ENCODE measurements at places on chromosomes 1 and 21. TPM values are rescaled to one million over a fixed set of nuclear protein-coding genes. Genes with fewer than 3 reads are reported as not detected.

The NBPF14 gene
- 52.5 TPM for total RNA-seq

The FCRL2 gene
- not detected for total RNA-seq

GRCh38 chr1:206004826-206005225, 1.6 kb upstream of the RAB7B start:
- DNase-seq, result no peak

DNA sequence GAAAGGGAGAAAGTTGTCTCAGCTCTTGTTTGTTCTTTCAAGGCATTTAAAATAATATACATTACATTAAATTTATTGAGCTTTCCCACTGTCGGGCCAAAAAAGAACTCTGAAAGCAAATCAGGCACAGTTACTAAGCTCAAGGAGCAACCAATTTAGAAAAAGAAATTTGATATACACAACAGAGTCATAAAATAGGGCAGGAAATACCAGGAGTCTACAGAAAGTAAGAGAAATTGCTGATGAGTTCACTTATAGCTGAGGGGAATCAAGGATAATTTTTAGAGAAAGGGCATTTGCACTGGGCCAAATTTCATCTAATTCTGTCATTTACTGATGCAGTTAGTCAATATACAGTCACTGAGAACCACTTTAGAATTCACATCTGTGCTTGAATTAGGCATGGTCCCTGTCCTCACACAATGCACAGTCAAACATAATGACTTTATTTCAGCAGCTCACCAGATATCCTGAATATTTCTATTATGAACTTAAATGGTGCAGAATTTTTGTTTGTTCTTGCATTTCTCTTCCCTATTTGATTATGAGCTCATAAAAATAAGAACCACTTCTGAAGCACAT, 249.6 kb upstream of the BEND5 start:
- DNase-seq, result no peak

GRCh38 chr1:42038261-42038660, 114.9 kb upstream of the GUCA2B start:
- no peak for DNase-seq

GRCh38 chr1:117820694-117821381, 108.6 kb downstream of the GDAP2 start:
- DNase-seq, result no peak

GRCh38 chr1:180603223-180603849, 28.5 kb upstream of the XPR1 start:
- DNase-seq, result no peak

The TNFSF18 gene
- total RNA-seq, result not detected

The NUF2 gene
- 1.6 TPM for total RNA-seq

The DNAI4 gene
- 5.9 TPM for total RNA-seq

- DNase-seq, result no peak
These were observed 16.3 kb downstream of the CHIT1 start for GRCh38 chr1:203213126-203213525.

DNA sequence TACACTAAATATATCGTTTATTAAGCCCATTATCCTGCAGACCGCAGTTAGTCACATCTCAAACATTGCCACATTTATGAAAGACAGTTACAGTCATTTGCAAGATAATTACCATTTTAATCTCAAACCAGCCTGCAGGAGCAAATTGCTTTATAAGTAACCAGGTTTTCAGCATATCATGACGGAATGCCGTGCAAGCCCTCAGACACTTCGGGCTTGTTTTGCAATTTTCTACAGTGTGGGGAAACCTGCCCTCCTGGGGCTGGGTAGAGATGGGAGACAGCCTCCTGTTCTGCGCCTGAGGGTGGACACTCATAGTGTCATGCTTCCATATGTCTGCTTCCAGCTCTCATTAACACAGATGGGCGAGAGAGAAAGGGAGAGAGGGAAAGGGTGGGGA, 563.9 kb downstream of the NPHP4 start:
- no peak for DNase-seq

DNA sequence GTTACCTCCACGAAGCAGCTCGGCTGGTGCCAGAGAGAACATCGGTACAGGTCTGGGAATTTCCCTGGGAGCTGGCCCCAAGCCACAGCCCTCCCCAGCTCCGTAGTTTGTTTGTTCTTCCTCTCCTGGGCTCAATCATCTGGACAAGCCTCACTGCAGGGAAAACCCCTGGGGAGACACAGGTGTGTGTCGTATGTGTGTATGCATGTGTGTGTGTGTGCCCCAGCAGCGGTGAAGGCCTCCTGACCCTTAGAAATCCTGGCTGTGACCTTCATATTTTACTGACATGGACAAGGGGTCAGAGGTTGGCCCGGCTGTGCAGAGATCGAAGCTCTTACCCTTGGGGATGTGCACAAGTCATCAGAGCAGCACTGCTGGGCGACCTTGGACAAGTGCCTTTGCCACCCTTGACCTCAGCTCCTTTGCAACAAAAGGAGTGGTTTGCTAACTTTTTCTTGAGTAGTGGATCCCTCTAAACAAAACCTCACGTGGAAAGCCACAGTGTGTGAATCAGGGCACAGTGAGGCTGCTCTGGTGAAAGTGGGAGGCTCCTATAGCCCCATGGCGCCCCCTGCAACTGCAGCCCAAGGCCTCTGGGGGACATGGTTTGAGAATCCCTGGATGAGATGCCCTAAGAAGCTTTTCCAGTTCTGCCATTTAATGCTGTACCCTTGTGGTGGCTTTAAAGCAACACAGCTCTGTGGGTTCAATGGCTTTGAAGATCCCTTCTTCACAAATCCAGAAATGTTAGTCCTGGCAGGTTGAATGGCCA, 12.3 kb upstream of the IL22RA1 start:
- DNase-seq, result no peak

DNA sequence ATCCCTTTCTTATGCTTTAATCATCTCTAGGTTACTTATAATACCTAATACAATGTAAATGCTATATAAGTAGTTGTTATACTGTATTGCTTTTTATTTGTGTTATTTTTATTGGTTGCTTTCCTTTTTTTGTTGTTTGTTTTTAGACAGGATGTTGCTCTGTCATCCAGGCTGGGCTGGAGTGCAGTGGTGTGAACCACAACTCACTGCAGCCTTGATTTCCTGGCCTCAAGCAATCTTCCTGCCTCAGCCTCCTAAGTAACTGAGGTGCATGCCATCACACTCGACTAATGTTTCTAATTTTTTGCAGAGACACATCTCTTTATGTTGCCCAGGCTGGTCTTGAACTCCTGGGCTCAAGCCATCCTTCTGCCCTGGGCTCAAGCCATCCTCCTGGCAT, 26.9 kb downstream of the KRTAP19-8 start:
- no peak for DNase-seq

The S100A13 gene
- total RNA-seq, result 64.2 TPM

The NUDT4B gene
- 47.0 TPM for total RNA-seq

The FAM72D gene
- total RNA-seq, result not detected

- no peak for DNase-seq
These were observed 10.3 kb downstream of the ALX3 start for GRCh38 chr1:110060034-110060661.

The SUSD4 gene
- total RNA-seq, result not detected

DNA sequence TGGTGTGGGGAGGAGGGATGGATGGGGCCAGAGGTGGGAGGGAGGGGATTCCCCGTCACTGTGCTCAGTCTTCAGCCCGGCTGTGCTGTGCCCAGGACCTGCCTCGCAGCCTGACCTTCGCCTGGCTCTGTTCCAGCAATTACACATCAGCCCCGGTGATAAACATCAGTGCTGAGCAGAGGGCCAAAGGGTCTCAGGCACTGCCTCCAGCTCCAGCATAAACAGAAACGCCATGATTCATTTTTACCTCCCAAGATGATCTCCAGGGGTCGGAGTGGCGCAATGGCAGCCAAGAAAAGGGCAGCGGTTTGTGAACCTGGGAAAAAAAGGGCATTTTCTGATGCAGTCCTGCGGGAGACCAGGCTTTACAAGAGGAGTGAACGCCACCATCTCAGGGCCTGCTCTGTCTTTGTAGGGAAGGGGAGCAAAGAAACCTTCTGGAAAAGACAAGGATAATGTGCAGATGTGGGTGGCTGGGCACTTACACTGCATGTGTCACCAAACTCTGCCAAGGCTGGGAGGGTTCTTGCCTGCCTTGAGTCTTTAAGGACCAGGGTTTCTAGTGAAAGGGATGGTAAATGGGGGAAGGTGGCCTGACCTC, 28.1 kb downstream of the SHISA4 start:
- DNase-seq, result peak; percentile 85

DNA sequence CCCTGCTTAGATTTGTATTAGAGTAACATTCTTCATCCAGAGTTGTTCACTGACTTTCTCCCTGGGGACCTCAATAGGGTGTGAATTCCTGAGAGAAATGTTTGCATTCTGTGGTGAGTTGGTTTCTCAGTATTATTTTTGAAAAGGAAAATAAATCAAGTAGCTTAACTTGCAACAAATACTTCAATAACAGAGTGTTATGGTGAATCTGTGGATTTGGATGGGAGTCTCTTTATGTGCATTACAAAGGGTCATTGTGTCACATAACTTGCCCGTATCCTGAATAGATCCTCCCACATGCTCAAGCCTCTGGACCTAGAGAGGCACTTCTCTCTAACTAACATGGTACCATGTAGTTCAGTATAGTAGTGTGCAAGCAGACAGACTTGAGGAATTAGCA, 68.4 kb upstream of the IPO9 start:
- DNase-seq, result no peak

DNA sequence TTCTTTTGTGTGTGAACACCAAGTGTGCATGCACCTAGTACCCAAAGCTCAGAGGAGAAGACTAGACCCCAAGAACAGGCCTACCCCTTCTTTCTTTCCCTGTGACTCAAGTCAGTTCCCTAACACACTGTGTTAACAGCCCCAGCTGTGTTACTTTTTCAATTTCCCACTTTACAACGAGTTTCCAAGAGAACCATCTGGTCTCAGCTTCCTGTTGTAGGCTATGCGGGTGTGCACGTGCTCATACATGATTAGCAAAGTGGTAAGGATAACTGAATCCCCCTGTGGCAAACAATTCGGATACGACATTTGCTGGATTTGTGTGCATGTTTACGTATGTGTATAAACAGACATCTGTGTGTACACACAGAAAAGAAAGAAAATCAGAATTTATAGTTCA, 17.9 kb downstream of the IFNAR2 start:
- no peak for DNase-seq

The SV2A gene
- total RNA-seq, result 24.3 TPM

DNA sequence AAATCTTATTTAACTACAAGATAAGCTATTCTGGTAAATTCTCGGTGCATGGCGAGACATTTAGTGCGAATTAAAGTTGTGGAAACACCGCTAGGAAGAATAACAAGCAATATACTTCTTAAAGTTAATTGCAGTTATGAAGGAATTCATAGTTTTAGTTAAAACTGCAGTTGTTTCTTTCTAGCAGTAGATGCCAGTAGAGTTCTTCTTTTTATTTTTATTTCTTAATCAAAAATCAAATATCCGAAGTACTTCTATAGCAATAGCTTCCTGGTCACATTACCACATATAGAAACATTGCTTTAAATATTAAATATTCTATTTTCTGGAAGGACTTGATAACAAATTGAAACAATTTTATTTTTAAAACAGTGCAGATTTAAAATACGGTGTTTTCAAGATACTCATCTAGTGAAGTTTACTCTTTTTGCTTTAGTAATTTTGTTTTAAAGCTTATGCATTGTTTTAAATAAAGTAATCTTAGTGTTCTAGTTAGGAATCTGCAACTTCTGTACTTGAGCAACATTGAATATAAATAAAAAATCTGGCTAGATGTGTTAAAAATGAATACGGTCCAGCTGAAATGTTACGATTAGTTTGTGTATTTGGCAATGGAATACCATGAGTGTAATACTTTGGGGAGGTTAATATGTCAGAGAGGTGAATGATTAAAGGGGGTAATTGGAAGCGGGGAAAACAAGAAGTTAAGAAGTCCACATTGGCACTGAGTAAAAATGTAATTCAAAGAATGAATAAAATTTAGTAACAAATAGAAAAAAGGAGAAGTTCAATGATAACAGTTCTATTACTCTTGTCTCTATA, 2.7 kb upstream of the PRKACB start:
- DNase-seq, result no peak

GRCh38 chr1:25971811-25972180, 26.1 kb downstream of the PAFAH2 start:
- DNase-seq, result no peak

The MPL gene
- not detected for total RNA-seq

- no peak for DNase-seq
These were observed 9.3 kb downstream of the SLC19A1 start for GRCh38 chr21:45532826-45533360.

GRCh38 chr1:115643225-115643624, 1.5 kb downstream of the VANGL1 start:
- no peak for DNase-seq

The OR2M2 gene
- total RNA-seq, result not detected

DNA sequence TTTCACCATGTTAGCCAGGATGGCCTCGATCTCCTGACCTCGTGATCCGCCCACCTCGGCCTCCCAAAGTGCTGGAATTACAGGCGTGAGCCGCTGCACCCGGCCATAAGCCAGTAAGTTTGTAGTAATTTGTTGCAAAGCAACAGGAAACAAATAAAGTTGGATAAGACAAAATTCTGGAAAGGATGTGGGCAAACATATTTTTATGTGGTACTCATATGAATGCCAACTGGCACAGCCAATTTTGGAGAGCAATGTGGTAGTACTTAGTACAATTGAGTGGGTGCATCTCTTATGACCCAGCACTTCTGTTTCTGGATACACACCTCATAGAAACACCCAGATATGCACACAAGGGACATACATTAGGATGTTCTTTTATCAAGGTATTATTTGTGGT, 8.4 kb upstream of the IL12RB2 start:
- DNase-seq, result no peak

The WDR64 gene
- total RNA-seq, result not detected

The KCNJ9 gene
- 0.95 TPM for total RNA-seq

- DNase-seq, result no peak
These were observed 34.1 kb upstream of the PKN2 start for GRCh38 chr1:88649932-88650331.

The PCSK9 gene
- 0.21 TPM for total RNA-seq

- no peak for DNase-seq
These were observed 102.6 kb upstream of the RRP15 start for GRCh38 chr1:218182455-218182854.

- DNase-seq, result no peak
These were observed 2.6 kb downstream of the C1orf21 start for GRCh38 chr1:184389446-184389845.

GRCh38 chr1:156246781-156247459, 936 bp downstream of the PAQR6 start:
- DNase-seq, result no peak

GRCh38 chr1:198701766-198702539, 63.1 kb downstream of the PTPRC start:
- DNase-seq, result no peak

DNA sequence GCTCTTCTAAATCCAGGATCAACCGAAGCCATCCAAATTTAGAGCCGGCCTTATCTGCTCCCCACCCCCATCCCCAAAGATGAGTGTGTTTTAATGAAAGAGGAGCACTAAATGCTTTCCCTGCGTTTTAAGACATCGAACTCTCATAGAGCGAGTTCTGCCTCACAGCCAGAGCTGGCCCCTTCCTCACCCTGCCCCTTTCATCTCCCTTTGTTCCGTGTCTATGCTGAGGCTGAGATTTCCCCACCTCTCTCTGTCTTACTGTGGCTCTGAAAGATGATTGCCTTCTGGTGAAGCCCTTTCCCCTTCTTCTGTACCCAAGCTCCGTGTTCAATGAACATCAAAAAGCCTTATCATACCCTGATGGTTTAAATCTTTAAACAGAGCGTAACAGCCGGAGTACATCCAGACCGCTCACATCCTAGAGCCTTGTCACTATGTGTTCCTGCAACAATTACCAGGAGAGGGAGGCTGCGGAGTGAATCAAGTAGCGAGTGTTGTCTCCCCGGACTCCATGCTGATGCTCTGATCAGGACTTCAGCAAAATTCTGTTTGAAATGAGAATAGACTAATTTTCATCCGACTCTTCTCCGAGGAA, 110.1 kb downstream of the ZNF326 start:
- DNase-seq, result no peak

GRCh38 chr1:66305927-66306326, 228.0 kb upstream of the SGIP1 start:
- no peak for DNase-seq

The CD5L gene
- total RNA-seq, result 0.28 TPM
